ENCODE measurements at places on chromosomes 5 and 9.
A peak's percentile ranks its signal among the peaks of the same experiment; 100 is the strongest.

DNA sequence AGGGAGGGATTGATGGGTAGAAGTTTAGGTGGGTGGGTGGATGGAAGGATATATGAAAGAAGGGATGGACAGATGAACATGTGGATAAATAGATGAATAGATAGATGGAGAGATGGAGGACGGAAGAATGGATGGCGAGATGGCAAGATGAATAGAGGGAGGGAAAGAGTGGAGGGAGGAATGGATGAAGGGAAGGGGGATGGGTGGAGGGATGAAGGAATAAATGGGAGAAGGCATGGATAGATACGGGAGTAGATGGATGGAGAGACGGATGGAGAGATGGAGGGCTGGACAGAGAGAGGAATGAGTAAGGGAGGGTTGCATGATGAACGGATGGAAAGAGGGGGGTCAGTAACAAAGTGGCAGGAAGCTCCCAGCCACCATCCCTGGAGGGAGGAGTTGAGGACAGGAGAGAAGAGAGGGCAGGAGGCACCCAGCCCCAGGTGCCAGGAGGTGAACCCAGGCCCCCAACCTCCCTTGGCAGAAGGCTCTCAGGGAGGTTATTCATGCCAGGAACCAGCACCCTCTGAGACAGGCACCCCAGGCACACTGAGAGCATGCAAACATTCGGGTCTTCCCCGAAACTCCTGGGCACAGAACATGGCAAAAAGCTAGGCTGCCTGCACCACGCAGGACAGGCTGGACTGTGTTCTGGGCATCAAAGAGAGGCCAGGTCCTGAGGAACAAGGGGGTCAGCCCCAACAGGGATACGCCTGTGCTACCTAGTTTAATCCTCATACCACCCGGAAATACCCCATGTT lies 9.1 kb downstream of the SARDH start:
- no peak for DNase-seq

DNA sequence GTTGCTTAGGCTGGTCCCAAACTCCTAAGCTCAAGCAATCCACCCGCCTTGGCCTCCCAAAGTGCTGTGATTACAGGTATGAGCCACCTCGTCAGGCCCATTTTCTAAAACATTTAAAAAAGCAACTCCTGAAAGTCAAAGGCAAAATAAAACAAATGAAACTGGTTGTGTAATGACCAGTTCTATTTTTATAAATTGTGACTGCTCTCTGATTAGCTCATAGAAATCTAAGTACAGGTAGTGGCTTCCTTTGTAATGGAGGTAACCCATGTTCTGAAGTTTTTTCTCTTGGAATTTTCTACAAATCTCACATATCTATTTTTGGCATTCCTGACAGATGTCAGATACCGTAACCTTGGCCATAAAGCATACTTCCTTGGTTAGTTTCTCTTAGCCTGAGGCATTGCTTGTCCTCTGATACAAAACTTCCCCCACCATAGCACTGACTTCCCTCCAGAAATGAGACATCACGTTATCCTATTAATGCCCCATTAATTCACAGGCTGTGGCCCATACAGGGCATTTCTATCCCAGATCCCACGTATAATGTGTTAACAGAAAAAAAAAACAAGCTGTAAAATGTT lies 14.1 kb upstream of the AK3 start:
- no peak for DNase-seq

- DNase-seq, result no peak
These were observed 74.1 kb downstream of the AOPEP start for GRCh38 chr9:94800424-94801117.

DNA sequence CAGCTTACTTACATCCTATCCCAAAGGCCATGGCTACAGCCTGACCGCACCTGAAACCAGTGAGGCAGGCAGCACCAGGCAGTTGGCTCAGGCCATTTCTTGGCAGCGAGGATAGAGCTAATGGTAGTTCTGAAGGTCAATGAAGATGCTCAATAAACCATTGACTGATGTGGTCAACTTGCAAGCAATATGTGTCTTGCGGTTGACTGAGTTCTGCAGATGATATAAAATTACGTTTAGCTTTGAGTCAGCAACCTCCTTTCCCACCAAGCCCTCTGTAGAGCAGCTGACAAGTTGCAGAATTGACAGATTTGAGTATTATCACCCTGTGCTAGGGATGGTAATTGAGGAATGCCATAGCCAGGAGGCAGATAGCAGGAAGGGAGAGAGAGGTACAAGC lies 189.0 kb upstream of the PUM3 start:
- no peak for DNase-seq

- DNase-seq, result no peak
These were observed 813.3 kb upstream of the WWC1 start for GRCh38 chr5:167478188-167478587.

DNA sequence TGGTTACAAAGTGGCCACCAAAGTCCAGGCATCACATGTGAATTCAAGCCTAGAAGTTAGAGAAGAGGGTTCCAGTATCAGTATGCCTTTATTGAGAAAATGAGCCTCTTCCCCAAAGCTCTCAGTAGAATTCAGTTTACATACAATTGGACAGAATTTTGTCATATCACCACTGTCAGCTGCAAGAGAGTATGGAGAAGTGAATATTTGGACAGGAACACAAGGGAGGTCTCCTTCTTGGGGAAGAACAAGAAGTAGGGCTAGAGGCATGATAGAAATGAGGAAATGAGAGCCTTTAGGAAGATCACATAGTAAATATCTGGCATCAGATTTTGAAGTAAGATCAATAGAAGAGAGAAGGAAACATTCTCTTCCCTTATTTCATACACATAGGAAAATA lies 27.8 kb upstream of the VLDLR start:
- no peak for DNase-seq

DNA sequence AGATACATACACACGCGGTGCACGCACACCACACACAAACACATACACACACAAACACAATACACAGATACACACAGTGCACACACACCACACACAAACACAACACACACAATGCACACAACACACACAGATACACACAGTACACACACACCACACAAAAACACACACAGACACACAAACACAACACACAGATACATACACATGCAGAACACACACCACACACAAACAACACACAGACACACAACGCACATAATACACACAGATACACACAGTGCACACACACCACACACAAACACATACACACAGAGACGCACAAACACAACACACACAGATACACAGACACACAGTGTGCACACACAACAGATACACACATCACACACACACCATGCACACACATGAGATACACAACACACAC lies 5.9 kb upstream of the CCDC187 start:
- no peak for DNase-seq

DNA sequence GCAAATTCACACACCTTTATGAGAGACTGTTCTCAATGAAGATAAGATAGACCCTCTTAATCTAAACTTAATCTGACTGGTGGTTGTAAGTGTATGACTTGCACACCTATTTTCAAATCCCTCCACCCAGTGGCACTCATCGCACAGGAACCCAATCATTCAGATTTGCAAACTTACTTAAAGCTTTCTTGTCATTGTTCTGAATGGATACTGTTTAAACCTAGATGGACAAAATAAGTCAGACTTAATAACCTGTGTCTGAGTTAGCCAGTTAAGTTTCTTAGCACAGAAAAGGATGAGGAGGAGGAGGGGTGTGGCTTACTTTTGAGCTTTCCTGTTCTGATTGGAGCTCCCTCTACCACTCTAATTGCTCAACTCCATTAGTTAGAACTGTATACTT lies 252.4 kb upstream of the CCNH start:
- no peak for DNase-seq

- DNase-seq, result no peak
These were observed 59.2 kb downstream of the ARHGEF37 start for GRCh38 chr5:149640350-149640999.

- no peak for DNase-seq
These were observed 61.3 kb downstream of the AMBP start for GRCh38 chr9:114016629-114017423.

DNA sequence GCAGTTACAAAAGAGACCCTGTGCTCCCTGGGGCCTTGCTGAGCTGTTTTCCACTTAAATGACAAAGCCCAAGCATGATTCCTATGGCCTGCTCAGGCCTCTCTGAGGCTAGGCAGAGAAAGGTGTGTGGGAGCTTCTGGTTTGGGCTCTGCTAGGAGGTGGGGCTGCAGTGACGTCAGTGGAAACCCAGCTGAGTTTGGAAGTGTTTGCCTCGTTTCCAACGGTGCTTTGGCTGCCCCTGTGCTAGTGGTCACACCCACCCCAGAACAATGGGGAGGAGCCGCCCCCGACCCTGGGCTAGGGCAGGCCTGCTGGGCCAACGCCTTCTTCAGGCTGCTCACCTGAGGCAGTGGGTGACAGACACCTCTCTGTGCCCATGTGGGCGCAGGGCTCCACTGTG lies 10.4 kb downstream of the ANGPTL2 start:
- DNase-seq, result no peak

- DNase-seq, result peak; percentile 76
These were observed 108.1 kb upstream of the PRRC1 start for GRCh38 chr5:127409246-127409917.

DNA sequence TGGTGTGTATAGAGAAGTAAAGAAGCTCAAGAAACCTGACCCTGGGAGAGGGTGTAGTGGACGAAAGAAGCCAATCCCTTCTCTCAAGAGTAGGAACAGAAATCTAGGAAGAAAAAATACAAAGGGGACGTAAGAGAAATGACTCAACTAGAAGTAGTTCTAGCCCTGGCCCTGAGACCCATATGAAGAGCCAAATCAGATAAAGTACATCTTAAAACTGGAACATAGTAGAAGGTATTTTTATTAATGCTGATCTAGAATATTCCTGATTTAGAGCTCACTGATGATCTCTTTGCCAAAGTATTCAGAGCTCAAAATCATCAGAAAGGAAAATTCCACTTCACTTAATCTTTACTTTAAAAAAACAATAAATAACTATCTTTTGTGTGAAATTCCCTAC lies 184.8 kb downstream of the MLLT3 start:
- no peak for DNase-seq

- no peak for DNase-seq
These were observed 375.1 kb upstream of the ST8SIA4 start for GRCh38 chr5:101278011-101278687.

GRCh38 chr5:132425009-132425937 lies 55.8 kb downstream of the SLC22A5 start:
- no peak for DNase-seq

- DNase-seq, result no peak
These were observed 59.7 kb downstream of the PRELID2 start for GRCh38 chr5:145775411-145775810.

GRCh38 chr9:2018162-2018643 lies 3.1 kb downstream of the SMARCA2 start:
- peak; percentile 61 for DNase-seq

DNA sequence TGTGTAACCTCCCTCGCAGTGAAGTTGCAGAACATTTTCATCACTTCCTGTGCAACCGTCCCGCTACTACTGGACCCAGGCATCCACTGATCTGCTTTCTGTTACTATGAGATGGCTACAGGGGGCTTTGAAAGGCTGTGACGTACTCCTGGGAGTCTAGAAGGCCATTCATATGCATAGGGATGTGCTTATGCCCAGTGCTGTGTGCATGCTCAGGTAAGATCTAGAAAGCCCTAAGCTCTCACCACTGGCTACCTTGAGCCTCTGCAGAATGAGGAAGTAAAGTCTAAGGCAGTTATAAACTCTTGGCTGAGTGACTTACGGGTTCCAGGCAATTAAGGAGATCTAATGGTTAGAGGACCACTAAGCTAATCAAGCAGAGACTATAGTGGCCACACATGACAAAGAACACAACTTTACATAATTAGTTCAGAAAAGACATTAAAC lies 11.8 kb downstream of the HNRNPAB start:
- no peak for DNase-seq

GRCh38 chr5:174098694-174099093 lies 53.2 kb downstream of the NSG2 start:
- no peak for DNase-seq

DNA sequence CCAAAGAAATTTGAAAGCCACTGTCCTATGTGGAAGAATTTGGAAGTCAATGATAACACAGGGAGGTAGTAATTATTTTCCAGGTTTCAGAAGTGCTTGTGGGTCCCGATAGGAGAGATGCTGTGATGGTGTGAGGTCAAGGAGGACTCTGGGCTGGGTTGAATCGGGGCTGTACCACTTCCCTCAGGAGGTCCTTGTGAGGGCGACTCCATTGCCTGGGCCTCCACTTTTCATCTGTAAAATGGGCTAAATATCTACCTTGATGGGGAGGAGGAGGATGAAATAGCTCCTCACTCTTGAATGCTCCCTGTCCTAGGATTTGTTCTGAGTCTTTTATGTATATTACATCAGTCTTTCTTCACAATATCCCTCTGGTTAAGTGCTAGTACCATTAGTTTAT lies 59.0 kb downstream of the ROPN1L start:
- DNase-seq, result no peak

DNA sequence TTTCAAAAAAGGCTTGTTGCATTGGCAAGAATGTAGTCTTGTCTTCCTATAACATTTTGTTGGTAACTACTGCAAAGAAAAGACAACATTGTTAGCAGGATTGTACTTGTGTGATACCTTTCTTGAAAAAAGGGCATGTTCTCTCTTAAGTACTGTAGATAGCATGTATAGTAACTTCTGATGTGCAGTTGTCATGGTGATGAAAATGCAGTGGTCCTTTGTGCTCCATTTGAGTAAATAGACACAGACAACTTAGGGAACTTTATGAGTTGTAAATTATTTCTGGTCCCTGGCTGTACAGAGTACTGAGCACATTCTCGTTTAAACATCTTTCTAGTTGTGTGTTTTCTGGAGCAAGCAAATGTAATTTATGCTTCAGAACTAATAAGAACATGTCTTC lies 103.3 kb downstream of the CD180 start:
- DNase-seq, result no peak

GRCh38 chr5:39055027-39055767 lies 19.0 kb downstream of the RICTOR start:
- DNase-seq, result no peak

All from midbrain (tissue), 1 donor.